Stimulated activated CD4-positive, alpha-beta T cell treated with anti-CD3 and anti-CD28 coated beads, Interleukin-1b, Interleukin-23, amount 100 ng/mL, for 1 hour (primary cell): ENCODE measurements at places on chromosomes 5 and 9.

GRCh38 chr5:68780299-68780955 is 313.4 kb upstream of the SLC30A5 start:
- no peak for DNase-seq

- no peak for DNase-seq
Measured at GRCh38 chr5:149340920-149341319, 4.4 kb upstream of the GRPEL2 start.

DNA sequence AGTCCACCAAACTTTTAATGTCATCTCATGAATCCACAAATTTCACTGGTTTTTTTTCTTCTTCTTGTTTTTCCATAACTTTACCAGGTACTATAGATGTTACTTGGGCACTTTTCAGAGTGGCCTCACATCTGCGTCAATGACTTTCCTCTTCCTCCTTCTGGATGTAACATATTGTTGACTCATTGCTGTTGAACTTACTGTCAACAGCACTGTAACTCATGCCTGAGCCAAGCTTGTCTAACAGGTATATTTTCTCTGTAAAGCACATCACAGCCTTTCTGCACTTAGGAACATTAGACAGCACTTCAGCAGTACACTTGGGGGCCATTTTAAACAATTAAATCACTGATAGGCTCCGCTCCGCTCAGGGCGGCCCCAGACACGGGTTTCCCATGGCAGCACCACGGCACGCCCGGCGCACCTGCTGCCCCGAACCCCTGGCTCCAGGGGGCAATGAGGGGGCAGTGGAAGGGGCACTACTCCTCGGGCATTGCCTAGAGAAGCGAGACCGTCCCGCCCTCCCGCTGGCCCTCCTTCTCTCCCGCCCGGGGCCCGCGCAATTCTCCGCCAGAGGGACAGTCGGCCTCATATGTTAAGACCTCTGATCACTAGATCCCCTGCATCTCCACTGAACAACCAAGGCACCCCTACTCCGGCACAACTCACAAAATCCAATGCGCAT is 41.9 kb upstream of the SPATA31C2 start:
- DNase-seq = no peak

DNA sequence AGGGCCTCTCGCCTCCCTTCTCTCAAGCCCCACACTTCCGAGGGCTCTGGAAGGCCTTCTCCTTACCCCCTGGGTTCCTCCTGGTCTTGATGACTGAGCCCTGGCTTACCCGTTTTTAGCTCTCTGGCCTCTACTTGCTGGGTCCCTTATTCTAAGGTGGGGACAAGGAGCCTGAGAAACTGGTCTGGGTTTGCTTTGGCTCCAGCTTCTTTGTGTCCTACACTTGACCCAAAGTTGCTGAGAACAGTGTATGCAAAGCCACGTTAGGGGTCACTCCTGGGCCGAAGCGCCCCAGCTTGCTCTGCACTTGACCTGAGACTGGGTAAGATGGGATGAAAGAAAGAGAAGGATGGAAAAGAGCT is 788 bp downstream of the ZNF346 start:
- no peak for DNase-seq

DNA sequence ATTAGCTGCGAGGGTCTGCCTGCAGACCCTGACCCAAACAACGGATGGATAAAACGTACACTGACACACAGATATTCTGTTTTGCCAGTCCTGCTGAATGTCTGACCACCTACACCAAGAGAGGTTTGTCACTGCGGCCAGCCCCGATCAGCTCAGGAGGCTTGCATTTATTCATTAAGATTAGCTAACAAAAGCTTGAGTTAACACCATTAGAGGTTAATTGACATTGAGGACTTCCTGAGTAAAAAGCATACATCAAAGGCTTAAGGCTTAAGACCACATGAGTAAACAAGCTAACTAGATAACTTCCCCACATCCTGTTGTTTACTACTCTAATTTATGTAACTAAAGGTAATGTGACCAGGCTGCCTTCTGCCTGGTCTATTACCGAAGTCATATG is 198.1 kb upstream of the TRPC7 start:
- no peak for DNase-seq
